ENCODE measurements at places on chromosomes 7 and 10. TPM values are rescaled to one million over a fixed set of nuclear protein-coding genes. Genes with fewer than 3 reads are reported as not detected.

The SORCS3 gene
- not detected for total RNA-seq

The GBX1 gene
- total RNA-seq: not detected

The SMKR1 gene
- 1.5 TPM for total RNA-seq

The MACC1 gene
- total RNA-seq: 0.10 TPM

The HOXA13 gene
- total RNA-seq: not detected

The HMX3 gene
- 0.19 TPM for total RNA-seq

The CDK1 gene
- 153 TPM for total RNA-seq

The SPDYE6 gene
- total RNA-seq: not detected

The MUC3A gene
- not detected for total RNA-seq

The GPAM gene
- total RNA-seq: 4.7 TPM

The FFAR4 gene
- not detected for total RNA-seq

The GARIN1A gene
- total RNA-seq: not detected

DNA sequence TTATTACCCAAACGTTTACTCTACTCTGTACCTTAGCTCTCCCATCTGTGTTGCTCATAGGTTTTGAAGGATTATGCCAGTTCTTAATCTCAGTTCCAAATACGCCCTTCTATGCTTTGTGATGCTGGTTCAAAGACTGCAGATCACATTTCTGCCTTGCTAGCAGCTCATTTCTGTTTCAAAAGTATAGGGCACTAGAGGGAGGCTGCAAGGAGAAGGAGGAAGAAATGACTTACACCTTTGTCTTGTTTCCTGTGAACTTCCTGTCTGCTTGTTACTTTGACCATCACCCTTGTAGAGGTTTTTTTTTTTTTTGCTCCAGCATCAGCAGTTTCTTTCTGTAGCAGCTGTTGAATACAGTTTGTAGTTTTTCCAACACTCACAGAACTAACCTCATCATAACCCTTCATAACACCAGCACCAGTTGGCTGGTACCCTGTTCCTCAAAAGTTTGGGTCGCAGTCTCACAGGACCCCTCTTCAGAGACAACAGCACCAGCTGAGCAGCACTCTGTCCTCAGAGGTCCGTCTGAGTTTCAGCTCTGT is 16.5 kb downstream of the SLK start:
- peak; percentile 13 for DNase-seq

- DNase-seq: no peak
These were observed 67.6 kb downstream of the OSBPL3 start for GRCh38 chr7:24912424-24912823.

DNA sequence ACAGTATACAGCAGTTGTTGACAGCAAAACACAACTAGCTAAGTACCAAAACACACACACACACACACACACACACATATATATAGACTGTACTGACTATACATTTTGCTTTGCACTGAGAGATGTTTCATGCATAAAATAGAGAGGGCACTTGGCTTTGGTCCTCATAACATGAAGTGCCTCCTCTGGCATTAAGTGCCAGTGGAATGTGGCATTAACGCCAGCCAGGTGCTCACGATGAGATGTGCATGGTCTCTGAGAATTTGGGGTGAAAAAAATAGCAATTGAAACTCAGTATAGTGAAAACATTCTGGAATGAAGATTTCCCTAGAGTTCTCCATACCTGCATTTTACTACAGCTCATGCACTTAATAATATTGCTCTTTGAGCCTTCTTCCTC is 70.0 kb upstream of the INSYN2A start:
- no peak for DNase-seq

DNA sequence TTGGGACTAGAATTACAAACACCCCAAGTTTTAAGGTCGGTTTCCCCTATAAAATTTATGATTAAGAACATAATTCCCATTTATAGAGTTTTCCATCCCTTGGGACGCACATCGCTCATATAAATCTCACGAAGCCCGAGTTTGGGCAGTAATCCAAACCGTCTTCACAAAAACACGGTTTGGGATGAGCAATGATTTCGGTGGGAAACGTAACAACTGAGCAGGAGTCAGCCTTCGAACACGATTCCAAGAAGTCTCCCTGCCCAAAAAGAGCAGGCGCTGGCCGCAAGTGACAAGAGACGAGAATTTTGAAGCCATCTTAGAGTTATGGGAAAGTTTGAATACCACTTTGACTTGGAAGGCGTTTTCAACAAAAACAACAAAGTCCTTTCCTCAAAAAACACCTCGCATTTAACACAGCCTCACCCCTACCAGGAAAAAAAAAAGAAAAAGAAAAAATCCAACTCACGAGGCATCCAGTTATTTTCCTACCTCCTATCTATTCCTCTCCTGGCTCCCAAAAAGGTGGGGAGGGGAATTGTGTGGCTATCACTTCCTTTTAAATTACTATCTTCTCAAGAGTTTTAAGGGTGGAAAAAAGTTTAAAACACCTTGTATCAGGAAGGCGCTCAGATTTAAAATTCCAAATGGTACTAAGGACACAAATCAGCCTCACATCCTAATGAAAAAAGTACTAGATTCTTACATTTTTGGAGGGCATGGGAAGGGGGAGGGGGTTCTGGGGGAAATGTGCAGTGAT is 1.6 kb downstream of the SEPHS1 start:
- no peak for DNase-seq

DNA sequence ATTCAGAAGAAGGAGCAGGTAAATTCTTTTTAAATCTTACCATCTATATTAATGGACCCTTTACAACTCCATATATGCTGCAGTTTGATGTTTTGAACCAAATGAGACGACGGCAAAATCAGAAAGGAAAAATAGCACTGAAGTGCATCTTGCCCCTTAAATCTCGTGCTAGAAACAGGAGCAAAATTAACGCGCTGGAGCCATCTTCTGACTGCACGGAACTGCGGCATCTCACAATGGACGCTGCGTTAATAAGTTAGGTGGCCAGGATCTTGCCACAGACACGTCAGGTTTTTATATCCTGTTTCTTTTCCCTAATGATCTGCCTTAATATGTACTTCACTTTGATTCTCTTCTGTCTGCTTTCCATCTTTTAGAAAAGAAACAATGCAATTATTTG is 354.5 kb downstream of the TFEC start:
- no peak for DNase-seq

GRCh38 chr10:132670546-132671227 is 115.3 kb downstream of the NKX6-2 start:
- DNase-seq: no peak

- no peak for DNase-seq
These were observed 31.0 kb upstream of the PFKP start for GRCh38 chr10:3036155-3037021.

GRCh38 chr10:121187391-121187790 is 336.2 kb downstream of the WDR11 start:
- DNase-seq: no peak

DNA sequence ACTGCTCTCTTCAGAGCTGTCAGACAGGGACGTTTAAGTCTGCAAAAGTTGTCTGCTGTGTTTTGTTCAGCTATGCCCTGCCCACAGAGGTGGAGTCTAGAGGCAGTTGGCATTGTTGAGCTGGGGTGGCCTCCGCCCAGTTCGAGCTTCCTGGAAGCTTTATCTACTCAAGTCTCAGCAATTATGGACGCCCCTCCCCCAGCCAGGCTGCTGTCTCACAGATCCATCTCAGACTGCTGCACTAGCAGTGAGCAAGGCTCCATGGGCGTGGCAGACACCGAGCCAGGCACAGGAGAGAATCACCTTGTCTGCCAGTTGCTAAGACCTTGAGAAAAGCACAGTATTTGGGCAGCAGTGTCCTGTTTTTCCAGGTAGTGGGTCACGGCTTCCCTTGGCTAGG is 98.1 kb downstream of the SDHAF3 start:
- no peak for DNase-seq

DNA sequence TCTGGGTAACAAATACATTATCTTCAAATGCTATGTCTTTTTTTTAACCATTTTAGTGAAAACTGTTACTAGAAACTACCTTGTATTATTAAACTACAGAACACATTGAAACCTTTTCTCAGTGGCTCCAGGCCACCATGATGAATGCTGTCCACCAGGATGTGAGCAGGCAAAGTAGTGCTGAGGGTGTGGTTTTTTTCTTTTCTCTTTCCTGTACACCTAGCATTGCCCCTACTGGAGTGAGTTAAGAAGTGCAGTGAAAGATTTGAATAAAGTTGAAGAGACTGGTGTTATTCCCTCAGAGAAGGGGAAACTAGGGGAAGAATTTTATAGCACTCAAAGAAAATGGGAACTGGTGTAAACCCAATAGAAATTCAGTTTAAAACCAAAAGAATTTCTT is 120.0 kb upstream of the SAMD8 start:
- no peak for DNase-seq

DNA sequence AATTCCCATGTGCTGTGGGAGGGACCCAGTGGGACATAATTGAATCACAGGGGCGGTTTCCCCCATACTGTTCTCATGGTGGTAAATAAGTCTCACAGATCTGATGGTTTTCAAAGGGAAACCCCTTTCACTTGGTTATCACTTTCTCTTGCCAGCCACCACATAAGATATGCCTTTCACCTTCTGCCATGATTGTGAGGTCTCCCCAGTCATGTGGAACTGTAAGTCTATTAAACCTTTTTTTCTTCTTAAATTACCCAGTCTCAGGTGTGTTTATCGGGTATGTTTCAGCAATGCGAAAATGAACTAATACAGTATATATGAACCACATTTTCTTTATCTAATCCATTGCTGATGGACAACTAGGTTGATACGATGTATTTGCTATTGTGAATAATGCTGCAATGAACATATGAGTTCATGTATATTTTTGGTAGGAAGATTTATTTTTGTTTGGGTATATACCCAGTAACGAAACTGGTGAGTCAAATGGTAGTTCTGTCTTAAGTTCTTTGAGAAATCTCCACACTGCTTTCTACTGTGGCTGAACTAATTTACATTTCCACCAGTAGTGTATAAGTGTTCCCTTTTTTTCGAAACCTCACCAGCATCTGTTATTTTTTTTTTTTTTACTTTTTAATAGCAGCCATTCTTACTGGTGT is 70.0 kb upstream of the HGF start:
- DNase-seq: no peak

GRCh38 chr10:45075826-45076380 is 75.2 kb downstream of the ZNF22 start:
- no peak for DNase-seq

DNA sequence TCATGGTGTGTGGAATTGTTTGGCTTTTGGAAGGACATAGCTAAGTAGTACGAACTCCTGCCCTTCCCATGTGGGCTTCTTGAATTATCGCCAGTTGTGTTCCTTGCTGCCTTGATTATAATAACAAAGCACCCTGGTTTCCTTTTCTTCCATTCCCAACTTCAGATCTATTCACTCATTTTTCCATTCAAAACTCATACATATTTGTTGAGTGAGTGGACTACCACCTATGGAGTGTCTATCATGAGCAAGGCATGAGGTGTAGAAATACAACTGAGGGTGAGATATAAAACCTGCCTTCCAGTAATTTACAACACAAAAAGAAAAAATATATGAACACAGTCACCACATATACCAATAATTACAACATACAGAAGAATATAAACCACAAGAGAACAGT is 4.9 kb upstream of the COL17A1 start:
- no peak for DNase-seq

- no peak for DNase-seq
These were observed 301.6 kb upstream of the HPS1 start for GRCh38 chr10:98748298-98748697.

DNA sequence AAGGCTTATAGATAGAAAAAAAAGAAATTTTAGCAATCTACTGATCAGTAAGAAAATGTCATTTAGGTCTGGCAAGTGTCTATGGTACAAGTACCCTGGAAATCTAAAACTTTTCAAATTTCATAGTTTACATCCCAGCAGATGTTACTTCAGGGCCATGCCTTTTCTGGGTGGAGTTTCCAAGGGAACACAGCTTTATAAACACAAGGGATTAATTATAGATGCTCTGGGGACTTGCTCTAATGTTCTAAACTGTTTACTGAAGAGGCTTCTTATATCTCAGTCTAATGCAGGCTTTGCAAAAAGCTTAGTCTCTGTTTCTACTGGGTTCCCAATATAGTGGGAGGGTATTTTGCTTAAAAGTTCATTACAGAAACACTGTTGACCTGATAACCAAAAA is 3.1 kb downstream of the CD36 start:
- DNase-seq: no peak

DNA sequence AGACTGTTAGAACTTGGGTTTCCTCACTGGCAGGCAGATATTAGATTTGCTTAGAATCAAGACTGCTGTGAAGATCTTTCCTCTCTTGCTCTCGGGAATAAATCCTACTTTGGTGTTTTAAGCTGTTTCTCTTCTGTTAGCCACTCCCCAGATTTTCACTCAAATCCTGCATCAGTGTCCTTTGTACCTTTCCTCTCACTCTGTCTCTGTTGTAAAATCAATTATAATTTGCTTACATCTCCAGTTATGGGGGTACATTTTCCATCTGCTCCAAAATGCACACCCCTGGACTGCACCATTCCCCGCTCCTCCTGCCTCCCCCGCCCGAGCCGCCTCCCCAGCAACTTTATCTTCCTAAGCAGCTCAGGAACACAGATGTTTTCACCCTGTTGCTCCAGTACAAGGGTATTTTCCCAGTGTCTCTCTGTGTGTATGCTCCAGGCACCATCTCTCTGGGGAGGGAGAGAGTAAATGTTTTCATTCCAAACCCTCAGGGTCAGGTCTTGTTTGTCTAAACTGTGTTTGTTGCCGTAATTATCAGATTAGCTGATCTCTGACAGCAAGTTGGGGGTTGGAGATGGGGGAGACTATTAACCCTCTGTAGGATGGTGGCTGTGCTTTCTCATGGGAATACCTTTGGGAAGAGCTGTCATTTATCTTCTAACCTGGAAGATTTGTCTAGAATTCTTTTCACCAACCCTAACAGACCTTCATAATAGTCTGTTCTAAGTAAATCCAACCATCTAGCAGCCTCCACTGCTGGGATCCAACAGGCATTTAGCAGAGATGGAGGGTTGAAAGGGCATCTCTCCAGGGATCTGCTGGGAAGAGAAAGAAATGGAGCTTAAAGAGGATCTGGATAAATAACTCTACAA is 20.4 kb upstream of the GOT1 start:
- DNase-seq: no peak

- no peak for DNase-seq
These were observed 46.6 kb downstream of the MACC1 start for GRCh38 chr7:20170633-20171032.

DNA sequence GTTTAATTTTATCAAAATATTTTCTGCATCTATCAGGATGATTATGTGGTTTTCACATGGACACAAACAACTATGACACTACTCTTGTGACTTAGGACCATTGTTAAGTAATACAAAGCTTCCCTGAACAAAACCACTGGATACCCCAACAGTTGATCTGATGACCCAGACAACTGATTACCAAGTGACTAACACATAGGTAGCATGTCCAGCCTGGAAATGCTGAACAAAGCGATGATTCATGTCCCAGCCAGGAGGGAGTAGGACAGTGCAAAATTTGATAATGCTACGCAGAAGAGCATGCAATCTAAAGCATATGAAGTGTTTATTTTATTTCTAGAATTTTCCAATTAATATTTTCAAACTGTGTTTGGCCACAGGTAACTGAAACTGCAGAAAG is 8.9 kb upstream of the PNLIP start:
- DNase-seq: no peak

GRCh38 chr7:50615519-50616080 is 50.4 kb upstream of the DDC start:
- no peak for DNase-seq

- DNase-seq: no peak
These were observed 118.2 kb downstream of the ADAM12 start for GRCh38 chr10:126270111-126270510.
